ENCODE measurements at places on chromosomes 1 and 21.

- no peak for DNase-seq
These were observed 14.0 kb downstream of the SLC1A7 start for GRCh38 chr1:53128401-53128800.

DNA sequence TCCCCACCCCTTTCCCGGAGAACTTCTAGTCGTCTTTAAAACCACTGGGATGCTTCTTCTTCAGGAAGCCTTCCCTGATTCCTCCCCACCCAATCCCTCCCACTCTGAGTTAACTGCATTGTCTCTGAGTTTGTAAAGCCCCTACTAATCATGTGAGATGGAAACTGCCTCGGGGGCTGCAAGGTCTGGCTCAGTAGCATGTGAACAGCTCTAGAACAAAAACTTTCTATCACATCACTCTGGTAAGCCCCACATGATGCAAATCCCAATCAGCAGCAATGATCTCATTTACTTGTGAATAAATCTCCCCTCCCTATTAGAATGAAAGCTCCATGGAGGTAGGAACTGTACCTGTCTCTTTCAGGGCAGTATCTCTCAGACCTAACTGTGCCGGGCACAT is 141.0 kb upstream of the JUN start:
- DNase-seq = no peak

GRCh38 chr1:45306319-45306718 is 20.4 kb upstream of the HPDL start:
- DNase-seq = no peak

GRCh38 chr1:24910751-24911650 is 19.1 kb downstream of the RUNX3 start:
- DNase-seq = no peak

DNA sequence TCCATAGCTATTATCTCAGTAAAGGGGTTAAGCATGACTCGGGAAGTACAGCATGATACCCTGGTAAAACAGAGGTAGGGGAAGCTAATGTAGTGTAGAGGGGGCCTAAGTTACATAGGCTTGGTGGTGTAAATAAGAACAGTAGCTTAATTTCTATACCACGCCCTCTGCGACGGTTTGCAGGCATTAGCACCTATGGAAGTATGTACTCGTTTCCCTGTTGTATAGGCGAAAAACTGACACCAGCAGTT is 470 bp upstream of the NAXE start:
- DNase-seq = no peak

- DNase-seq = no peak
These were observed 100.5 kb downstream of the SYF2 start for GRCh38 chr1:25131794-25132193.

DNA sequence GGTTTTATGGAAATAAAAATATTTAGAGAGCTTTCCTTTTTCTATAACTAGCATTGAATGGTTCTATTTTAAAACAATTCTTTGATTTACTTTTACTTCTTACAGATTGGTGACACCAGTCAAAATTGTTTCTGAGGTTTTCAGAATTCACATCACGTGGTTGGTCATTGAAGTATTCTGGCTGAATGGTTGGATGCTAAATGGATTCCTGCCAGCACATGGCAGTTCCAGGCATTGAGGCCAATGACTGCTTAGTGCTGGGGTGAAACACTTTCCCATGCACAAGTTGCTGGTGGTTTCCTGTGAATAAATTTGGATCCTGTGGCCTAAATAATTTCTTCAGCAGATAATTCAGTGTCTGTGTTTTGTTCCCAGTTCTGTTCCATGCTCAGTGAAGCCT is 20.6 kb downstream of the NCAM2 start:
- DNase-seq = no peak

DNA sequence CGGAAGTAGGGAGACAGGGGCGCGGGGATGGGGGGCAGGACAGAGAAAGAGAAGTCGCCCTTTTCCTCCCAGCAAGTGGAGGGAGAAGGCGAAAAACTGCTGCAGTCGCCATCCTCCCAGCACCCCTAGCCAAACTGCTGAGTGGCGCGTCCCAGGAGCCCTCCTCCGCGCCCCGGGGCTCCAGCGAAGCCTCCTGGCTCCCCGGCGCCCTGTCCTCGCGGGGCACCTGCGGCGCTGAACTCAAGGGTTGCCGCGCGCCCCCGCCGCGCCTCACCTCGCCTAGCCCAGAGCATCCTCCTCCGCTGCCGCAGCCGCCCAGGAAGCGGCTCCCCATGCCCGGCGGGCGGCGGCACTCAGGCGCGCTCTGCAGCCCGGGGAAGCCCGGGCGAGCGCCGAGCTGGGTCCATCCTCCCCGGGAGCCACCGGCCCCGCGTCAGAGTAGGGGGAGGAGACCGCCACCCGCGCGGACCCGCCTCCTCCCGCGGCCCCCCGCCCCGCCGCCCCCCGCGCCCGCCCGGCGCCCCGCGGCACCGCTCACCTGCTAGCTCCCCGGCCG is at the start of gene DAB1:
Gene DAB1 (minus strand): TSS at position 405 of the 556 bp plus-strand sequence. CDS start 133,030 bp downstream, outside the sequence.
- DNase-seq = no peak

- DNase-seq = peak; percentile 12
These were observed 1.2 kb downstream of the ELOVL1 start for GRCh38 chr1:43366601-43367025.

- DNase-seq = no peak
These were observed 90.8 kb upstream of the ACTL8 start for GRCh38 chr1:17664322-17664721.

- no peak for DNase-seq
These were observed 11.6 kb upstream of the ZNF697 start for GRCh38 chr1:119659628-119660027.

- no peak for DNase-seq
These were observed 95.1 kb upstream of the F3 start for GRCh38 chr1:94636624-94637023.

- no peak for DNase-seq
These were observed 119.2 kb upstream of the BARHL2 start for GRCh38 chr1:90836345-90836679.

- no peak for DNase-seq
These were observed 489.3 kb downstream of the AMY1C start for GRCh38 chr1:104238991-104239390.

GRCh38 chr1:78286686-78287085 is 204.1 kb upstream of the PTGFR start:
- DNase-seq = no peak

DNA sequence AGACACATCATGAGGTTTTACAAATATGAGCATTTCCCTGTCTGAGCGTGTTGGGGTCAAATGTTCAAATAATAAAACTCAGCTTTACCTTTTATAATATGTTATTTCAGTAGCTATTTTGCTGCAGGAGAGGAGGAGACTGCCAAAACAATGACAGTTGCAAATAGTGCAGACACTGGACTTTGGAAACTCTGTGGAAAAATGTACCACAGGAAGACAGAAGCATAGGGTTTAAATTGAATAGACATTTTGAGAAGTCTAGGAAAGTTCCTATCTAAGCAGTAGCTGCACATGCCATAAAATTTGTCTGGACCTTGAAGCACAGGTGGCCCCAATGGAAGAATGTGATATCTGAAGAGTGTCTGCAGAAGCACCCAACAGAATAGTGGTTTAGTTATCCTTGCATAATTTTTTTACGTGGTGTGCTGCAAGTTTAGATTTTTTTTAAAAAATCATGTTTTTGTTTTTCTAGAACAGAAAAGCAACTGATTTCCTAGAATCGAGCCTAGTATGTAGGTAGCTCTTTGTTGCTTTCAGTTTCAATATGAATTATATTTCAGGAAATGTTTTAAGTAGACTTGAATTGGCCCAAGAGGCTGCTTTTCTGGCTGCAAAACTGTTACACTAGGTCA is 14.0 kb upstream of the GBP5 start:
- no peak for DNase-seq

DNA sequence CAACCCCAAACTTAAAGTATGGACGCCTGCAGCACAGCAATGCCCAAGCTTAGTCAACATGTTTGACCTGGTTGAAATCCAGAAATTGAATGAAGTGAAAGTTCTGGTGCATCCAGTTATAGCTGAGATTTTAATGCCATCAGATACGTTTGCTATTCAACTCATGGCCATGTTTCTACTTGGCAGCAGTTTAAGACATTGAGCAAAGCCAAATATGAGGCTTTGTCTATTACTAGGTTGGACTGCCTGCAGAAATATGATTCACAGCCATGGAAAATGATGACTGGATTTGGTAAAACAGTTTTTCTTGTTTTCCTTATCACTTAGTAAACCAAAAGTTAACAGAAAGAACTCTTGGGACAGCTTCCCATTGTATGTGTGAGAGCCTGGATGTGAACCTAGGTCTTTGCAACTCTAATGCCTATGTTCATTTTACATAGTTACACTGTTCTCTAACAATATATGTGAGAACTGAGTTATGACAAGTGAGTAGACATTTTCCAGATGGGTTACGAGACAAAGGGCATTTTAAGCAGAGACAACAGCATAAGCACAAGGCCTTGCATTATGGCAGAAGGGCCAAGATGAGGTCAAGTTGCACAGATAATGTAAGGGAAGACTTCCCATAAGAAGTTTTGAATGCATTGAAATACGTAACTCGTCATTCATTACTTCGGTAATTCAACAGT is 32.4 kb upstream of the MYSM1 start:
- no peak for DNase-seq

DNA sequence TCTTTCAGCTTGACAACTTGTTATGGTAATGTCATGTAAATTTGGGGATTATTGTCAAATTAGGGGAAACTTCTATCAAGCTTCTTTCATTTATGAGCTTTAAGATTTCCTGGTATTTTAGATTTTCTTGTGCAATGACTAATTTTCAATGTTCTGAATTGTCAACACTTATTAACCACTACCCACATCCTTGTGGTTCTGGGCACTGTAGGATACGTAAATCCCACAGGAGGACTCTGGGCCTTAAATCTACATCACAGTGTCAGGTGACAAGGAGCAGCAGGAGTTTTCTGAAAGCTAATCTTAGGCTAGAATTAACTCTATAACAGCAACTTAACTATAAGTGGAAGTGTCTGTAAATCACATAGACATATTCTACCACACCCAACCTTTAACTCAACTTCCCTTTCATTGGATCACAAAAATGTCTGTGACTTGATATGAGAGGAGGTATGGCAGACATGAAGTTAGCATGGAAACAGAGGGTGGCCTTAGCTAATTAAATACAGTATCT is 397.7 kb downstream of the HLX start:
- DNase-seq = no peak

DNA sequence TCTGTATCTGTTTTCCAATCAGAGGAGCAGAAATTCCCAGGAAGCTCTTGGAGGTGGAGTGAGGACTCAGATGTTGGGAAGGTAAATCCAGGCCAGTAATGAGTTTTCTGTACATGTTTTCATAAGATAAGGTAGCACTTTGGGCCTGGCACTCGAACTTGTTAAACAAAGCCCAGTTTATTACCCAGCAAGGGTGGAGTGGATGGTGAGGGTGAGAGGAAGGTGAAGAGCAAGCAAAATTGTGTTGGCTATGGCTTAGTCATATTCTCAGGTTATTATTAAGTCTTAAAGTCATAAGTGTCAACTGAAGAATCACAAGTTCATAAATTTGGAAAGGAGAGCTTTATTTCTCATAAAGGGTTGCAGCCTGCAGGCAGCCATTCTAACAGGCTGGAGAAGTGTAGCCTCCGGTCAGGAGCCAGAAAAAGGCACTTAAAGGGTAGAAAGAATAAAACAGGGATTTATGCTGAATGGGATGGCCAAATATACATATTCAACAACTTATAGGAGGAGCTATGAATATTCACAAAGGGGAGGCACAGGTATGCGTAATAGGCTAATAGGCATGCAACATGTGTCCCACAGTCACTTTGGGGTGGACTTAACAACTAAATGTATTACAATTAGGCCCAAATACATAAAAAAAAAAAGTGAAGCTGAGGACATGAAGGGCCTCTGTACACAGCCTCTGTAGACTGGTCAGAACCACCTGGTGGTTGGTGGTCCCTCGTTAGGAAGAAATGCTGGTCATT is 523.9 kb downstream of the LMO4 start:
- no peak for DNase-seq

- DNase-seq = no peak
These were observed 62.1 kb downstream of the MEF2D start for GRCh38 chr1:156438278-156438987.

GRCh38 chr1:32116531-32116930 is 8.7 kb downstream of the KPNA6 start:
- DNase-seq = no peak

- DNase-seq = no peak
These were observed 27.7 kb downstream of the DNTTIP2 start for GRCh38 chr1:93851327-93851712.

- peak; percentile 87 for DNase-seq
These were observed 18.6 kb downstream of the TAL1 start for GRCh38 chr1:47213230-47213963.

DNA sequence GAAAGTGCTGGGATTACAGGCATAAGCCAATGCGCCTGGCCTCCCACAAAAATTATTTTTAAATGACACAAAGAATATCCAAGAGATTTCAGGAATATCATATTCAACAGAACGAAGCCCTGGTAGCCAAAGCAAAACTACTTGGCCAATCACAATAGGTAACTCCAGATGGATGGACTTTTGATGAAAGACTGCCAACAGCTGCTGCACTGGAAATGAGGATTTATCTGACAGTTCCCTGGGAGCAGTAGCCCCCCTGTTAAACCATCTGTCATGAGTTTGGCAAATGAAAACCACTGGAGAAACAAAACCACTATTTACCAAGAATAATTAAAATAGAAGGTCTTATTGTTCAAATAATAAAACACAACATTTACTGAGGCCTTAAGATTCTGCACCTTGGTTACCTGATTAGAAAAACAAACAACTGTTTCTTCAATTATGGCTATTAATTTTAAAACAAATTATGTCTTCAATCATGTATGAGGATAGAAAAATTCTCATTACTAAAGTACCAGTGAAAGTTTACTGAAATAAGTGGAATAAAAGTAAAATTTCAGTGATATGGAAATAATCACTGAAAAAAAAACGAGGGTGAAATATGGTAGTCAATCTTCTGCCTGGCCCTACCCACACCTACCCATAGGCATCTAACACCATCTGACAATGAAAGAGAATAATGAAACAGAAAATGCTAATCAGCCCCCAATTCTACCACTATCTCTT is 34.3 kb upstream of the PSMG1 start:
- DNase-seq = no peak

- no peak for DNase-seq
These were observed 182.8 kb upstream of the TMEM51 start for GRCh38 chr1:14970799-14971141.

DNA sequence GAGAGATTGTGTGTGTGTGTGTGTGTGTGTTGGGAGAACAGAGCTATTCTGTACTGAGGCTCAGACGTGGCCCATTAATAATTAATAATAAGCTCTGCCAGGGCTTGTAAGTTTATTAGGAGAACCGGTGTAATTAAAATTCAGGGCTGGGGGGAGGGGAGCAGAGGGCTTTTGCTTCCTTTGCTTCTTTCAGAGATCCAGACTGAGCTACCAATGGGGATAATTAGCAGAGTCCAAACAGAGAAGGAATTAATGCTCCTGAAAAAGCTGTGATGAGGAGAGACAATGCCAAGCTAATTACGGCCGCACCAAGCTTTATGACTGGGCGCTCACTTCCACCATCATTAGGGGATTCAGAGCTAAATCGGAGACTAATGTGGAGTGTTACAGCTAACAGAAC is 4.5 kb downstream of the SYT6 start:
- DNase-seq = no peak

GRCh38 chr1:4177425-4178150 is 277.5 kb upstream of the C1orf174 start:
- no peak for DNase-seq

- no peak for DNase-seq
These were observed 42.4 kb downstream of the AKNAD1 start for GRCh38 chr1:108814343-108815125.
